ENCODE measurements at places on chromosomes 6 and 20. TPM values are rescaled to one million over a fixed set of nuclear protein-coding genes. Genes with fewer than 3 reads are reported as not detected.

The TNXB gene
- 1.7 TPM for total RNA-seq

The SLC12A5 gene
- 2.4 TPM for total RNA-seq

The SLC52A3 gene
- total RNA-seq = not detected

- DNase-seq = no peak
Measured at GRCh38 chr20:40081653-40082052, 607.4 kb downstream of the MAFB start.

DNA sequence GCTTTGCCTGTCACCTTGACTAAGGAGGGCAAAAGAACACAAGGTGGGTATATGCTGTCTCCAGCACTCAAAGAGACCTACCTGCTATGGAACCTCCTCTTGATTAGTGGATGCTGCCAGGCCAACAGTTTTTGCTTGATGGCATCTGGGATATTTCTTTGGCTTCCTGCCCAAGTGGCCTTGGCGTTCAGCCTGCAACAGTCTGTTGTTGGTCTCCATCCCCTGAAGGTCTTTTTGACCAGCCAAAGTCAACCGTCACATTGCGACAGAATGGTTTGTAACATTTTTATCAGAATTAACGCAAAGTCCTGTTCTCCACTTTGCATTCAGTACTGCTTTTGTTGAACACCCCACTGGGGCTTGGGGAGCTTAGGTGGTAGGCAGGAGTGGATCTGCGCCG, 37.1 kb downstream of the SERPINB1 start:
- DNase-seq = no peak

- no peak for DNase-seq
Measured at GRCh38 chr6:158751224-158751623, 67.9 kb downstream of the EZR start.

GRCh38 chr6:48744948-48745347, 634.0 kb upstream of the PTCHD4 start:
- peak; percentile 77 for DNase-seq

- DNase-seq = no peak
Measured at GRCh38 chr6:133435065-133435728, 194.0 kb downstream of the EYA4 start.

- DNase-seq = no peak
Measured at GRCh38 chr6:15966000-15966520, 162.8 kb upstream of the MYLIP start.

DNA sequence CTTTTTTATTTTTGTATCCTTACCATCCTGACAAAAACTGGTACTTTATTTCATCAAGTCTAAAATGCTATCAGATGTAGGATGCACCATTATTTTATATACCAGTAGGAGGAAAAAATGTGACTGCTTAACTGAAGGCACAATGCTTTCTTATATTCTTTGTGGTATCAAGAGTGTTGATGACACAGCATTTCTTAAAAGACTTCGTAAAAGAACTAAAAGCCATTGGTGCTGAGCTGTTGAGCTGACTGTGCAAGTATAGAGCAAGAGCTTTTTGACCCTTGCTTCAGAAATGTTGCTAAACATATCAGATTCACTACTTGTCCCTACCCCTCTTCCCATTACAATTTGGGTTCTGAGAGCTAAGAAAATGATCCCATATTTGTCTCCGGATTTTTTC, 17.5 kb downstream of the SF3B5 start:
- no peak for DNase-seq

DNA sequence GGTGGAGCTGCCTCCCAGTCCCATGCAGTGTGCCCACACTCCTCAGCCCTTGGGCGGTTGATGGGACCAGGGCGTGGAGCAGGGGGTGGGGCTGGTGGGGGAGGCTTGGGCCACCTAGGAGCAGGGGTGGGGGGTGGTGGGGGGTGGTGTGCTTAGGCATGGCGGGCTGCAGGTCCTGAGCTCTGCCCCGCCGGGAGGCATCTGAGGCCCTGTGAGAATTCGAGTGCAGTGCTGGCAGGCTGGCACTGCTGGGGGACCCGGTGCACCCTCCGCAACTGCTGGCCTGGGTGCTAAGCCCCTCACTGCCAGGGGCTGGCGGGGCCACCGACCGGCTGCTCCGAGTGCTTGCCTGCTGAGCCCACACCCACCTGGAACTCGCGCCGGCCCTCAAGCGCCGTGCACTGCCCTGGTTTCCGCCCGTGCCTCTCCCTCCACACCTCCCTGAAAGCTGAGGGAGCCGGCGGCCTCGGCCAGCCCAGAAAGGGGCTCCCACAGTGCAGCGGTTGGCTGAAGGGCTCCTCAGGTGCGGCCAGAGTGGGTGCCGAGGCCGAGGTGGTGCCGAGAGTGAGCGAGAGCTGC, 59.6 kb upstream of the PRL start:
- DNase-seq = no peak

GRCh38 chr20:44424039-44424495, 51.6 kb upstream of the TTPAL start:
- DNase-seq = no peak

Measured in mammary epithelial cell (primary cell).